Hematopoietic multipotent progenitor cell (in vitro differentiated cells): ENCODE measurements at places on chromosomes 1 and 21. TPM values are rescaled to one million over a fixed set of nuclear protein-coding genes. Genes with fewer than 3 reads are reported as not detected.

DNA sequence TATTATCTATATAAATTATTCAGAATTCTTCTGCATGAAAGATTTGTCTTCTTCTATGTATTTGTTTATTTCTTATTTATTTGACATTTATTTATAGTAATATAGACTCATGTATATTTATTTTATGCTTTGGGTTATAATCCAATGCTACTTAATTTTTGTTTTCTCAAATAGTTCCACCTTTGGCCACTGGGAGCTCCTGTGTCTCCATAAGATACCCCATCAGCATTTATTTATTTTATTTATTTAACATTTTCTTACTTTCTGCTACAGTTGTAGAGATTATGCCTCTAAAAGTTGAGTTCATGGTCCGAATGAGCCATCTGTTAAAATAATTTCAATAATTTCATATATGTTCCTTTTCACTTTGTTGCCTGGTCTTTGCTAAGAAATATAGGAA lies 289.4 kb downstream of the ADGRL2 start:
- DNase-seq: no peak

DNA sequence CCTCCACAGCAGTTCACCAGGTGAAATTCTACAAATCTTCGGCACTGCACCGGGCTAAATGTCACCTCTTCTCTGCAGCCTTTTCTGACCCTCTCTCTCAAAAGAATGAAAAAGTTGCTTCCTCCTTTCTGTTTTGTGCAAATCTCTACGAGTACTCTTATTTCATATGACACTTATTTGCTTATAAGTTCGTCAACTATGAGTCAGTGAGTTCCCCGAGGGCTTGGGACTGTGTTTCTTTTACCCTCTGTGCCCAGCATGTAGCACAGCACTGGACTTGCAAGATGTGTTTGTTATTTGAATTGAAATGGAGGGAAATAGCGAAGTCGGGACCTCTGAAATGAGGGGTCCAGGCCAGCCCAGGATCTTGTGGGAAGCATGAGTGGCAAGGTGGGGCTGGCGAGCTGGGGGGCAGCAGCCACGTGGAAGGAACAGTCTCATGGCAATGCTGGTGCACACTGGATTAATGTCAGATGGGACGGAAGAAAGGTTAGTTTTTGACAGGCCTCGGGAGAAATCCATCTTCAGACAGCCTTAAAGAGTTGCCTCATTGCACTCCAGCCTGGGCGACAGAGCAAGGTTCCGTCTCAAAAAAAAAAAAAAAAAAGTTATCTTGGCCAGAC lies 6.2 kb downstream of the SLC6A9 start:
- DNase-seq: no peak

- DNase-seq: no peak
Observed at GRCh38 chr1:163870666-163871065, 548.9 kb downstream of the NUF2 start.

- no peak for DNase-seq
Observed at GRCh38 chr21:46063227-46063626, 34.7 kb upstream of the COL6A2 start.

The KIF21B gene
- 10.8 TPM for total RNA-seq

The FALEC gene
- 0.27 TPM for total RNA-seq

- DNase-seq: peak; percentile 33
Observed at GRCh38 chr1:246709835-246710234, 14.4 kb upstream of the SCCPDH start.

DNA sequence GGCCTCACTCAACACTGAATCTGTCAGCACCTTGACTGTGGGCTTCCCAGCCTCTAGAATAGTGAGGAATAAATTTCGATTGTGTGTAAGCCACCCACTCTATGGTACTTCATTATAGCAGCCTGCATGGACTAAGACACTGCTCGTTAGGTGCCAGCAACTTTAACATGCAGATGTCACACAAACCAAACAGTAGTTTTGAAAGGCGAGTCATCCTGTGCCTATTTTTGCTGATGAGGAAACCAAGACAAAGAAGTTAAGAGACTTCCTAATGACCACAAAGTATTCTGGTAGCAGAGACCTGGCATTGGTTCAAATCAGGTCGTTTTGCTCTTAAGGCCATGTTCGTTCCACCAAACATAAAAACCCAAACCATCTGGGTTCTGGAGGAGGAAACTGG lies 42.9 kb downstream of the BATF3 start:
- DNase-seq: no peak

GRCh38 chr1:2466270-2466665 lies 9.8 kb upstream of the PLCH2 start:
- no peak for DNase-seq

The PRAMEF25 gene
- total RNA-seq: not detected

The TAGLN2 gene
- total RNA-seq: 935 TPM

DNA sequence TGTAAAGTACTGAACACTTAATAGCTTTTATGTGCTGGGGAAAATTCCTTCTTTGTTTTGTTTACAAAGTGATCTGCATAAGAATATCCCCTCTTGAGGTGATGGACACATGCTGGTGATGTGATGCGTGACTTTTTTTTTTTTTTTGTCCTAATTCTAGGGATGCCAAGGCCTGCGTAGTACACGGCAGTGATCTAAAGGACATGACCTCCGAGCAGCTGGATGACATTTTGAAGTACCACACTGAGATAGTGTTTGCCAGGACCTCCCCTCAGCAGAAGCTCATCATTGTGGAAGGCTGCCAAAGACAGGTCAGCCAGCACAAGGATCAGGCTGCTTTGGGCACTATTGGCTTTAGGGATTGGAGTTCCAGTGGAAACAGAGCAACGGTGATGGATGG lies 24.7 kb downstream of the ATP1A1 start:
- no peak for DNase-seq

The HSPA6 gene
- total RNA-seq: 0.54 TPM

DNA sequence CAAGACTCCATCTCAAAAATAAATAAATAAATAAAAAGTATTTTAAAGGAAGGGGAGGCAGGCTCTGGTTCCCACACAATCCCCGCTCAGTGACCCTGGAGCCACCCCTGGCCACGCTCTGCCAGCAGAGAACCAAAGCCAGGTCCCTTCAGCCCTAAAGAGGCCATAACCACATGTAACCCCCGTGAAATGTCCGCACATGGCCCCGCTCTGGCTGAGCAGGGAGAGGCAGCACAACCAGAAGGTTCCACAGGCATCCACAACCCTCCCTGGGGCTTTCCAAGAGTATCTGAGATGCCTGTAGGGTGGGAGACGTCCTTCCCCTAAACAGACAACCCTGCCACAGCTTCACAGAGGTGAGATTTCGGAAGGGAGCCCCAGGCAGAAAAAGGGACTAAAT lies 1.4 kb upstream of the ARF1 start:
- no peak for DNase-seq

GRCh38 chr1:25991937-25992688 lies 5.8 kb downstream of the PAFAH2 start:
- DNase-seq: no peak

The CNR2 gene
- 1.3 TPM for total RNA-seq

DNA sequence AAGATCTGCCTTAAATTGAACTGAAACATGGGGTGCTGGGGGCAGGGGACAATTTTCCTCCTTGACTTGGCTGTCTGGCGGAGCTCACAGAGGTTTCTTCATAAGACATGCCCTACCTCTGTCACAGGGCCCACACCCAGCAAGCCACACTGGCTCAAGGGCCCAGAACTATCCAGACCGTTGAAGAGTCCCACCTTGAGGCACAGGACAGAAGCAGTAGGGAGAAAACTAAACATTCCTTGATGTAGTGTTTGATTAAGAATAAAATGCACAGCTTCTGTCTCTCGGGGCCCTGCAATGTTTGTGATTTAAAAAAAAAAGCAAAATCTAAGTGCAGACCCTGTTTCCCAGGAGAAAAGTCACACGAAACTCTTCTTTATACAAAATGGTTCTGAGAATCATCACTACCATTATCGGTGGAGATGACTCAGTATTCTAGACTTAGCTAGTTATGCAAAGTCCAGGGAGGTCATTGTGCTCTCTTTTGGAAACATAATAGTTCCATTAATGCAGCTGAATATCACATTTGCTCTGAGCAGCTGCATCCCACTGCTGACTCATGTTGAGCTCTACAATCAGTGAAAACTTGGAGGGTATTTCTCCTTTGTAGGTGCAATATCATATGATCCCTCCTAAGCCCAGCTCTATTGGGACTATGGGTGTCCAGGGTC lies 53.6 kb upstream of the DIRAS3 start:
- no peak for DNase-seq

DNA sequence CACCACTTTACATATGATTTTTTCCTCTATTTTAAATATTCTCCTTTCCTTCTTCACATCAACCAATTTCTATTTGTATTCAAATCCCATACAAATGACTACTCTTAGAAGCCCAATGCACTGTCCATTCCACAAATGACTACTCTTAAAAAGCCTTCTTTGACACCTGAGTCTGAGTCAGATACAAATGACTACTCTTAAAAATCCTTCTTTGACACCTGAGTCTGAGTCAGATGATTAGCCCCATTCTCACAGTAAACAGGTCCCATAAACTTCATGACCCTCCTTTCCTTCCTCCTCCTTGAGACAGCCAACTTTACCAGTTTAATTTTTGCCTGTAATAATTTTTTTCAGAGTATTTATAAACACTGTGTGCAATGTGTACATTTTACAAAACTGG lies 231.3 kb upstream of the USP25 start:
- no peak for DNase-seq

DNA sequence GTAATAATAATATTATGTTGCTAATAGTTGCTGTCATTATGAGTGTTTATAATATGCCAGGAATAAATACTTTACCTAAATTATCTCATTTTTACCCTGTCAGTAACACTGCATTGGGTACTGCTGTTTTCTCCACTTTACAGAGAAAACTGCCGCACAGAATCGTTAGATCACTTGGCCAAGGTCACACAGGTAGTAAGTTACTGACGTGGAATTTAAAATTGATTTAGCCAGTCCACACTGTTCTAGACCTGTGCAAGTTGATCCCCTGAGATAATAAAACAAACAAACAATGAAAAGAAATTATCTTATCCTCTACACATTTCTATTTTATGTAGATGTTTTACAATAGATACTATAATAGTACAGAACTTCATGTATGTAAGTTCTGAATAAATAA lies 174.1 kb downstream of the ROR1 start:
- no peak for DNase-seq

The FNDC10 gene
- 3.5 TPM for total RNA-seq

The ZNF593OS gene
- total RNA-seq: not detected

The DIO1 gene
- not detected for total RNA-seq

The HENMT1 gene
- total RNA-seq: 23.7 TPM

GRCh38 chr1:37609994-37610393 lies 14.3 kb upstream of the GNL2 start:
- DNase-seq: no peak

DNA sequence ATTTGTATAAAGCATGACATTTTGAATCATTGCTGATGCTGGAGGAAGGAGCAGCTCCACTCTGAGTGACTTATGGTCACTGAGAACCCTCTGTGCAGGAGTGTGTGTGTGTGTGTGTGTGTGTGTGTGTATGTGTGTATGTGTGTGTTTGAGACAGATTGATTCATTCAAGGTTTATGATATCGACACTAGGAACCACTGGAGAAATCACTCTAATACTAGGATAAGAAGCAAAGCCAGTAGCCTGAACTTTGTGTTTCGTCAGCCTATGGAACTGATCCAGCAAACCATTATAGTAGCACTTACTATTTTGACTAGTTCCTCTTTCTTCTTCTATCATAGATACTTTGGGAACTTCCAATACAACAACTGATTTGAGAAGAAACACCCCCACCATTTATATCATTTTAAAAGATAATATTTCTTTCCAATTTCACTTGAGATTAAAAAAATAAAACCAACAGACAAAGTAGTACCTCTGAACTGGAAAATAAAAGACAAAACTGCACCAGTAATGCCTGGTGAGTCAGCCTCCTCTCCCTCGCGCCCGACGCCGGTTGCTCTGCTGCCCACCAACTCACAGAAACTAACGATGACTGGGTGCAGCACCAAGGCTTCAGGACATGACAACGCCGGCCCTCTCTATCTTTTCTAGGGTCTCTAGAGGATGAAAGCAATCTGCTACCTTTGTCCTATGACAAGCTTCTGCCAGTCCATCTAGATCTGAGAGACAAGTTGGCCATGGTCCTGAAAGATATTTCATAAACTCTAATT lies 20.9 kb downstream of the SLAMF1 start:
- DNase-seq: peak; percentile 45

GRCh38 chr1:183091181-183091580 lies 68.0 kb downstream of the LAMC1 start:
- DNase-seq: no peak

DNA sequence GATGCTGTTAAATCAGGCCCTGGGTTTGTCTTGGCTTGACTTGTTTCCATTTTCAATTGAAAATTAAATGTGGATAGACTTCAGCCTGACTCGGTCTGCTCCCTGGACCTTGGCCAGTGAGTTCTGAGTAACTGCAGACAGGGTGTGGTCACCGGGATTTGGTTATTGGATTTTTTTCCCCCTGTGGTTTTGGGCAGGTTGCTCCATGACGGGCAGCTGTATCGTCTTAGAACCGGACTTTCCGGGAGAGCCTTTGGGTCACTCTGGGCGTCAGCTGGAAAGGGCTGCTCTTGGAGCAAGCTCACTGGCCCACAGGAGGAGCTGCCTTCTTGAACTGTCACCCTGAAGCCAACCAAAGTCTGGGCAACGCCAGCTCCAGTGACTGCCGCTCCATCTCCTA lies 75.0 kb downstream of the CLIC6 start:
- DNase-seq: no peak

The SMYD3 gene
- total RNA-seq: 31.2 TPM

GRCh38 chr1:45686015-45686287 lies 382 bp downstream of the GPBP1L1 start:
- DNase-seq: peak; percentile 58

- DNase-seq: no peak
Observed at GRCh38 chr1:241081473-241081872, 275.5 kb downstream of the RGS7 start.

The LCA5L gene
- 0.27 TPM for total RNA-seq

GRCh38 chr1:108590957-108591356 lies 31.1 kb downstream of the EEIG2 start:
- DNase-seq: peak; percentile 87

DNA sequence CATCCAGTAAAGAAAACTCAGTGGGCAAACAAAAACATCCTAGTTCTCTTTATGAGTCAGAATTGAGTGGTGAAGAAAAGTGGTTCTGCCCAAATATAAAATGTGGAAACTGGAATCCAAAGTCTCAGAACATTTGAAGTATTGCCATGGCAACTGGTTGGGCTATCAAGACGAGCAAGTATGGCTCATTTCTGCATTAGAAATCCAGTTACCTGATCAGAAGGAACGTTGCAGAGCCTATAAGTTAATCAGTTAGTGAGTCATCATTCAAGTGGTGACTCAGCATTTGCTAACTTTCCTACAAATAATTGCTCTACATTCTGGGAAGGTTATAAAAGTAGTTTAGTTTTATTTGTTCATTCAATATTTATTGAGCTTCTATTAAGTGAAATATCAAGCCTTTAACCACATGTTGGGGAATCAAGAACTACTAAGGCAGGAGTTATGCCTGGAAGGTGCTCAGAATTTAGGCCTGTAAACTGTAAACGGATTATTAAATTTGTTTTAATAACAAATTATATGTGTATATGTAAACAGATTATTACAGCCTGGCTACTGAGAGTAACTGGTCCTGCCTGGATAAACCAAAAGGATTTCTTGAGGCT lies 104.3 kb downstream of the PAPPA2 start:
- DNase-seq: no peak

- DNase-seq: no peak
Observed at GRCh38 chr1:228413241-228414010, 3.2 kb downstream of the TRIM17 start.

The HJV gene
- total RNA-seq: not detected

The POLR3GL gene
- 15.1 TPM for total RNA-seq

- DNase-seq: no peak
Observed at GRCh38 chr1:229167318-229167717, 103.6 kb upstream of the RAB4A start.

The CCDC185 gene
- not detected for total RNA-seq
